Stimulated activated CD4-positive, alpha-beta T cell treated with anti-CD3 and anti-CD28 coated beads, Interleukin-15, amount 100 ng/mL, for 1 hour (primary cell): ENCODE measurements at places on chromosomes 12 and 14.

GRCh38 chr14:29056041-29056566 is 289.5 kb downstream of the FOXG1 start:
- DNase-seq: no peak

GRCh38 chr12:6206327-6206726 is 6.1 kb downstream of the CD9 start:
- DNase-seq: no peak

DNA sequence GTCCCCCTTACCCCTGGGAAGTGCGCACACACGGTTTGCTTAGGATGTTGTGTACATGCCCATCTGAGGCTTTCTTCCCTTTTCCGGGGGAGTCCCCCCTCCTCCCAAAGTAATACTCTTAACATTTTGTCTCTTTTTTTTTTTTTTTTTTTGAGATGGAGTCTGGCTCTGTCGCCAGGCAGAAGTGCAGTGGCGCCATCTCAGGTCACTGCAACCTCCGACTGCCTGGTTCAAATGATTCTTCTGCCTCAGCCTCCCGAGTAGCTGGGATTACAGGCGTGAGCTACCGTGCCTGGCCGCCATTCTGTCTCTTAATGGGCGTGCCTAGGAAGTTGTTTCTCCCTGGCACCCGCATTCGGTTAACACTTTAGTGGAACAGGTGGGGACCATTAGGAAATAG is 4.5 kb upstream of the GMFB start:
- no peak for DNase-seq

DNA sequence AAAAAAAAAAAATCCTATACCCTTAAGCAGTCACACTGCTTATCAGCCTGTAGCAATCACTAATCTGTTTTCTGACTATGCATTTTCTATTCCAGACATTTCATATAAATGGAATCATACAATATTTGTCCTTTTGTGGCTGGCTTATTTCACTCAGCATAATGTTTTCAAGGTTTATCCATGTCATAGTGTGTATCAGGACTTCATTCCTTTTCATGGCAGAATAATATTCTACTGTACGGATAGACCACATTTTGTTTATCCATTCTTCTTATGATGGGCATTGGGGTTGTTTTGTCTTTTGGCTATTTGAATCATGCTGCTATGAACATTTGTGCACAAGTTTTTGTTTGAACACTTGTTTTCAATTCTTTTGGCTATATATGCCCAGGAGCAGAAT is 8.6 kb upstream of the KSR2 start:
- DNase-seq: no peak

DNA sequence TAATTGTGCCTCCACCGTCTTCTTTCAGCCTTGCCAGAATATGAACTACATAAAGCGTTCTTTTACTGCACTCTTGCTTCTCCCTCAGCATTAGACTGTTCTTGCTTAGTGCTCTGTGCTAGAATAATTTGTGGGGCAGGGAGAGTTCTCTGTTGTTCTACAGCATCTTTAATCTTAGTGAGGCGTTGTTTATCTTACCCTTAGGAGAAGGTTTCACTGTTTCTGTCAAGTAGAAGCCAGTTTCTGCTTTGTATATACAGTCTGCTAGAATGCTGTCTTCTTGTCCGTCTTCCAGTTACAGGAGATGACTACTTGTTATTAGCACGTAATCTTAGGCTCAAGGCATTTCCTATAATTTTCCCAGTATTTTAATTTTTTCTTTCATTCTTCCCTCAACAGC is 458.0 kb downstream of the FLRT2 start:
- no peak for DNase-seq

DNA sequence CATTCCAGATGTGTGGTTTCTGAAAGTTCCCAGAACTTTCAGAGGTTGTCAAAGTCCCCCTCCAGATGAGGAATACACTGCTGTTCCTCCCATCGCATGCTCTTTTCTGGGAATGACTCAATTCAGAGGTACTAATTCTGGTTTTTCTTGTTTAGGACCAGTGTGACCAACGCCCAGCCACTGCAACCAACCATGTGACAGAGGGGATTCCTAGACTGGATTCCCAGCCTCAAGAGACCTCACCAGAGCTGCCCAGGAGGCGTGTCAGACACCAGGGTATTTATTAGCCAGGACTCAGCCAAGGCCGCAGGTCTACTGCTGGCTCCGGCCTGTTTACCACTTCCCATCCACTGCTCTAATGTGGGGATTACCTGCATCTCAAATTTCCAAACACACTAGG is 24.2 kb downstream of the TRAFD1 start:
- no peak for DNase-seq

DNA sequence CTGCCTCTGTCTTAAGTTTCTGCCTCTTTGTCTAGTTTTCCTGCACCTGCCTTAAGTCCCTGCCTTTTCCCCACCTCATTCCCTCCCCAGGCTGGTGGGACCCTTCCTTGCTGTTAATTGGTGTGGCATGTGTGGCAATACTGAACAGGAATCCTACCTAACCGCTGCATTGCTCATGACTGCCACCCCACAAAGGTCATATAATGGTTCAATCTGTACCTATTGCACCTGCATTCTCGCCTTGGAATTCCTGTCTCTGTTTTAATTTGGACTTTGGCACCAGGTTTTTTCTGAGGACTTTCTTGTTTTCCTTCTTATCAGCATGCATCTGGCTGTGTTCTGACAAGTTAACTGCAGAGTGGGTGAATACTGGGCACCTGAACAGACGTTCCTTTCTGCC is 966.2 kb upstream of the TMEM132C start:
- no peak for DNase-seq

- no peak for DNase-seq
Observed at GRCh38 chr14:98234208-98234607, 1037.8 kb downstream of the BCL11B start.

DNA sequence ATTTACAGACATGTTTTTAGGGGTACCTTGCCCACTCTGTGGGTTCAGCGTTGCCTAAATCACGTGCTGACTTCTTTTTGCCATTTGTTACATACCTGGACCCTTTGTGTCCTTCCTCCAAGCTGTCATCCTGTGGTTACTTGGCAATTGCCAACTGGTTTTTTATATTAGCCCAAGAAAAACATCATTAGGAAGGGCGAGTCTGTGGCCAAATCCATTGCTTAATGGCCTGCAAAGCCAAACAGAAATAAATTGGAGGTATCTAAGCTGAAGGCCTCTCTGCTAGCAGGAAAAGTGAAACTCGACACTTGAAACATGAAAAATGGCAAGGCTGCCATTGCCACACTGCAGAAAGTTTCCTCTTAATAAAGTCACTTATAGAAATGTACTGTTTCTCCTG is 190.4 kb downstream of the NUAK1 start:
- DNase-seq: no peak

DNA sequence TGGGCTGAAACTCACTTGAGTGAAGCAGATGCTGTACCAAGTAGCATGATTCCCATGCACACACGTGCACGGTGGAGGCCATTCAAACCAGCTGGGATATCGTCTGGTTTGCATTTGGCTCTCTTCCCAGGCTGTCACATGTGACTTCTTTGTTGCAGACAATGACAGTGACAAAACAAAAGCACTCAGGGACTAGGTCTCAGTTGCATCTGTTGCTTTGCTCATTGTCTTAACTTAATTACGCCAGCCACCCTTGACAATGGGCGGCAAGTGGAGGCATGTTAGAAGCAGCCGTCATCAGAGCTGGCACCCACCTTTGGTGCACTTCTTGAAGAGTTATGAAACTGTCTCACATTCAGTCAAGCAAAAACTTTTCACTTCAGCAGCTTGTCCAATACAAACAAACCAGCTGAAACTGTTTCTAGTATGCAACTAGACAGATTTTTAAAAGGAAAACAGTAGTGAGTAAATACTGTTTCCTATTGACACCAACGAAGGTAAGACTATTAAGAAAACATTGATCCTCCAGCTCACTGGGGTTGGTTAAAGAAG is 74.3 kb downstream of the IGF1 start:
- DNase-seq: no peak

GRCh38 chr12:105562199-105562971 is 231.9 kb downstream of the C12orf75 start:
- no peak for DNase-seq

GRCh38 chr12:21940549-21941505 is at the start of gene ABCC9:
Gene ABCC9 (minus strand): TSS chr12:21941426. CDS start chr12:21936674, 4,752 bp downstream.
- no peak for DNase-seq

GRCh38 chr12:122836027-122836921 is 1.0 kb downstream of the HIP1R start:
- DNase-seq: no peak

DNA sequence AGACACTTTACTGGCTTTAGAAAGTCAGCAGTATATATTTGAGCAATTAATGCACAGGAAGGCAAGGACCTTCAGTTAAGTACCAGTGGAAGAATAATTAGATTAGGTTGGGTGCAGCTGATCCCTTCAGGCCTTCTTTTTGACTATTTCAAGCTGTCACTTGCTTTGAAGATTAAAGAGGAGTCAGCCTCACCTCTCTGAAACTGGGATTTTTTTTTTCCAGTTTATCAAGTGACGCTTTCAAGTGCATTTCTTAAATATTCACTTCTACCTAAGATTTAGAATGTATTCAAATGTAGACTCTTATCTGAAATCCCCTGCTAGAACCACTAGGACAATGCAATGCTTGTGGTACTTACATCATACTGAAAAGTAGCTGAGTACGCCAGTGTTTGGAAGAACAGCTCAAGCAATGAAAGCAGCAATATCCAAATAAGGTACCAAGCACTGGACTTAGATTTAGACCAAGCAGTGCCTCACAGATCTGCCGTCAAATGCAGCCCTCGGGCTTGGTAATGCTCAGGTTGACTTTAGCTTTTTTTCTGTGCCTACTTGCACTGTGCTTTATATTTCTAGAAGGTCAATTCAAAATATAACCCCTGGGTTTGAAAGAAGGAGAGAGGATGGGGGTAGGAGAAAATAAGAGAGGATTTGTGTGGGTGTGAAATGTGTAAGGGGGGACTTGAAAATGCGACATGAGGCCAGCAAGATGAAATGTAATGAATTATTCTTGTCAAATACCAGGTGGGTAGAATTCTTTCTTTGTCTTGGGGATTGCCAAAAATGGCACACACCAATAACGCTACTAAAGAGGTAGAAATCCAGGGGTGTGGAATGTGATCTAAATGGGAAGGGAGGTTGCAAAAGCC is 3.7 kb upstream of the FERMT2 start:
- no peak for DNase-seq

- DNase-seq: peak; percentile 10
Observed at GRCh38 chr14:50773632-50774541, 57.1 kb downstream of the NIN start.

DNA sequence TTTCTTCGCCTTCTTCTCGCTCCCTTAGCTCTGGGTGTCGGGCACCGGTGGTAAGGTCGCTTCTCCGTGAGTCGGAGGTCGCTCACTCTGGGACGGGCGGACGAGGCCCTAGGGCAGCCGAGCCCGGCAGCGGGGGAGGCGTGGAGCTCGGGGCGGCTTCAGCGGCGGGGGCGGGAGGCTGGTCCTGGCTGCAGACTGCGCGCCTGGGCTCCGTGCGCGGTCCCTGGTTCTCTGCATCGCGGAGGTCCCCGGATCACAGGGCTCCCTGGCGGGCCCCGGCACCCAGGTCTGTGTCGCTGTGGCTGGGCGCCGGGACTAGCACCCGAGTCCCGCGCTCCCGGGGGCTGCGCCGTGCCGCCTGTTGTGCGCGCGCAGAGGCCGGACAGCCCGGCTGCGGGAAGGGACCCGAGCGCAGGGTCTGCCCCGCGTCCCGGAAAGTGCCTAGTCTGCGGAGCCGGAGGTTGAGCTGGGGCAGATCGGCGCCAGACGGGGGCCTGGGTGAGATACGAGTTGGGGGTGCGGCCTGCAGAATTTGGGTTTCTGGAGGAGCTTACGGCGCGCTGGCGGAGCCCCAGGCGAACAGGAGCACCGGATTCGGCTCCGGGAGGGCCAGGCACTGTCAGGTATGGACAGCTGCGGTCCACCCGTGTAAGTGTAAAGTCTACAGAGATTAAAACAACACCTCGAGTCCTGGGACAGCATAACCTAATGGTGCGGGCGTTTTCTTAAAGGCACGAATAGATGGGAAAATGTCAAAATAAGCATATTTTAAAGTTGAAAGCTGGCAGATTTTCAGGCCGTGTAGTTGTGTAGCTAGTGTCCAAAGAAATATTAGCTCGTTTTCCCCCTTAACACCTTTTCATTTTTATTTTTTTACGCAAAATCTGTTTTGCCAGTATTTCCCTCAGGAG is 713 bp downstream of the FRMD6 start:
- no peak for DNase-seq

DNA sequence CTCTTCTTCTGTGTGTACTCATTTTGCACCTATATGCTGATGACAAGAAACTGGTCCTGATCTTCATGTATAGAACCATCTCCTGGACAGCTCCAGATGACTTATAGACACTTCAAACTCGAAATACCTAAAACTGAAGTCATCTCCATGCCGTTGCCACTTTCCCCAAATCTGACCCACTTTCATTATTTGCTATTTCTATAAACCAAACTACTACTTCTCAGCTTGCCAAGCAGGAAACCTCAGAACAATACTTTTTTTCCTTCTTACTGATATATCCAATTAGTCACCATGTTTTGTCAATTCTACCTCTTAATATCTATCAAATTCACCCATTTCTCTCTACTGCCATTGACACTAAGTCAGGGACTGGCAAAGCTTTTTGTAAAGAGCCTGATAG is 14.8 kb downstream of the SGPP1 start:
- DNase-seq: no peak

DNA sequence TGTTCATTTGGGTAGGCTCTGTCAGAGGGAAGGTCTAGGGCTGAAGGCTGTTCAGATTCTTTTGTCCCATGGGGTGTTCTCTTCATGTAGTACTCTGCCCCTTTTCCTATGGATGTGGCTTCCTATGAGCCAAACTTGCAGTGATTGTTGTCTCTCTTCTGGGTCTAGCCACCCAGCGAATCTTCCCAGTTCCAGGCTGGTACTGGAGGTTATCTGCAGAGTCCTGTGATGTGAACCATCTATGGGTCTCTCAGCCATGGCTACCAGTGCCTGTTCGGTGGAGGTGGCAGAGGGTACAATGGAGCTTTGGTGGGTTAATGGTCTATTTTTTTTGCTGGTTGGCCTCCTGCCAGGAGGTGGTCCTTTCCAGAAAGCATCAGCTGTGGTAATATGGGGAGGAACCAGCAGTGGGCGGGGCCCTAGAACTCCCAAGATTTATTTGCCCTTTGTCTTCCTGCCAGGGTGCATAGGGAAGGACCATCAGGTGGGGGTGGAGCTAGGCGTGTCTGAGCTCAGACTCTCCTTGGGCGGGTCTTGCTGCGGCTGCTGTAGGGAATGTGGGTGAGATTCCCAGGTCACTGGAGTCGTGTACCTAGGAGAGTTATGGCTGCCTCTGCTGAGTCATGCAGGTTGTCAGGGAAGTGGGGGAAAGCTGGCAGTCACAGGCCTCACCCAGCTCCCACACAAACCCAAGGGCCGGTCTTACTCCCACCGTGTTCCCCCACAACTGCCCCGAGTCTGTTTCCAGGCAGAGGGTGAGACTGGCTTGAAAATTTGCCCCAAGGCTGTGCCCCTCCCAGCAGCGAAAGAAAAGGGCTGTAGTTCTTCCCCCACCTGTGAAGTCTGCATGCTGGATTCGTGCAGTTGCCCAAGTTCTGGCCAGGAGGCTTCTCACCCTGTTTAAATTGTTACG is 17.5 kb downstream of the MTRFR start:
- DNase-seq: no peak
